ENCODE measurements at places on chromosomes 5 and 9.

DNA sequence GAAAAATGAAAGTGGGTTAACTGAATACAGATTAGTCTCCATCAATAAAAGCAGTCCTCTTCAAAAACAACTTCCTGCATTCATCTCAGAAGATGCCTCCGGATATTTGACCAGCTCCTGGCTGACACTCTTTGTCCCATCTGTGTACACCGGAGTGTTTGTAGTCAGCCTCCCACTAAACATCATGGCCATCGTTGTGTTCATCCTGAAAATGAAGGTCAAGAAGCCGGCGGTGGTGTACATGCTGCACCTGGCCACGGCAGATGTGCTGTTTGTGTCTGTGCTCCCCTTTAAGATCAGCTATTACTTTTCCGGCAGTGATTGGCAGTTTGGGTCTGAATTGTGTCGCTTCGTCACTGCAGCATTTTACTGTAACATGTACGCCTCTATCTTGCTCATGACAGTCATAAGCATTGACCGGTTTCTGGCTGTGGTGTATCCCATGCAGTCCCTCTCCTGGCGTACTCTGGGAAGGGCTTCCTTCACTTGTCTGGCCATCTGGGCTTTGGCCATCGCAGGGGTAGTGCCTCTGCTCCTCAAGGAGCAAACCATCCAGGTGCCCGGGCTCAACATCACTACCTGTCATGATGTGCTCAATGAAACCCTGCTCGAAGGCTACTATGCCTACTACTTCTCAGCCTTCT, 16.6 kb downstream of the F2R start:
- no peak for DNase-seq

GRCh38 chr9:137439158-137439714, 1.9 kb downstream of the ENTPD8 start:
- DNase-seq, result no peak

DNA sequence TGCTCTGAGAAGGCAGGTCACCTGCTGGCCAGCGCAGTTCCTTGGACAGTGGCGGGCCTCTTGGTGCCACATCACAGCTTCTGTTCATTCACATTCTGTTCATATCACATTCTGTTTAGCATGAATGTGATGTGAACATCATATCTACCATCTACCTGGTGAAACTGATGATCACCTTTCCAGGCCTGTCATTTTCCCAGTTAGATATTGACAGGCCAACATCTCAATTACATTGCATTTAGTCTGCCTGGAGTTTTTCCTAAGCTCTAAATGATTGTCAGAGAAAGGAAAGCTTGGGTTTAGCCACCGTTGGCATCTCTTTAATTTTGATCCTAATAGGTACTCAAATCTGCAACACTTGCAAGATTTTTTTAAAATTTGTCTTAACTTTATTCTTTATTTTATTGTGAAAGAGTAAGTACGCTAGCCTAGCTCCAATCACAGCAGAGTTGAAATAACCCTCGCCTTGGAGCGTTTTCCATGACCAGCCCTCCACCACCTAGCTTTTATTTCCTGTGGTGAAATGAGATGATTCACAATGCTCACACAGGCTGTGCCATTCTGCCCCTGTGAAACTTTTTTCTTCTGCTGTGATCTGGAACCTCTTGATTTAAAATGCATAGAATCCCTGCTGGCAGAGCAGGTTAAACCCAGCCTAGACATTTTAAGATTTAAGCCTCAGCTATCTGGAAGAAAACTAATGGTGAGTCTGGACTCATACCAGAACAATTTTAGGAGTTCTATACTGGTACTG, 225.0 kb downstream of the ESM1 start:
- no peak for DNase-seq

DNA sequence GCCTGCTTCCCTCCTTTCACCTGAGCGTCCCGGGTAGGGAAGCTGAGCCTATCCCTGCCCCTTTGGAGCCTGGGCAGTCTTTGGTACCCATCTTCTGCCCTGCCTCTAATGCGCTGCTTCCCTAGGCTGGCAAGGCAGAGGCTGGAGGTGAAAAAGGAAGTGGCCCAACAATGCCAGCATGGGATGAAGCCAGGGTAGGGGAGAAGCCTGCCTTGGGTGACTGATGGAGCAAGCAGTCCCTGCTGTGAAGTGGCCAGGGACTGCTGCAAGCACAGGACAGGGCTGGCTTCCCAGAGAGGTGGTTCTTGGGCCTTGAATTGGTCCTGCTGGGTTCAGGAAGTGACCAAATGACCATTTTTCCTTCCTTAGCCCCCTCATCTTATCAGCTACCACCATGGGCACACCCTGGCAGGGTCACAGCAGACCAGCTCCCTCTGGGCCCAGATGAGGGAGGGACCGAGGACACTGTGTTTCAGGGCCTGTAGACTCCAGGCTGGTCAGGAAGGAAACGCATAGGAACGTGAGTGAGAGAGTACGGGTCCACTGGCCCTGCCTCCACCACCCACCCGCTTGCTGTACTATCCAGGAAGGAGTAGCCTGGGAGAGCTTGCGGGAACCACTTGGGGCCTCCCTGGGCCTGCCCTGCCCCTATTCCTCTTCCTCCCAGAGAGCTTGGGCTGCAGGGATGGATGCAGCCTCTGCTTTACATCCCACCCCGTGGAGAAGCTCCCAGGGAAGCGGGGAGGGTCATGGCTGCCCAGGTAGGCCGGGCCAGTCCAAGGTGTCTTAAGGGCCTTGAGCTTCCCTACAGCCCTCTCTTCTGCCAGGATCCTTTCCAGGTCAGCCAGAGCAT, 102.6 kb downstream of the DAB2IP start:
- no peak for DNase-seq

DNA sequence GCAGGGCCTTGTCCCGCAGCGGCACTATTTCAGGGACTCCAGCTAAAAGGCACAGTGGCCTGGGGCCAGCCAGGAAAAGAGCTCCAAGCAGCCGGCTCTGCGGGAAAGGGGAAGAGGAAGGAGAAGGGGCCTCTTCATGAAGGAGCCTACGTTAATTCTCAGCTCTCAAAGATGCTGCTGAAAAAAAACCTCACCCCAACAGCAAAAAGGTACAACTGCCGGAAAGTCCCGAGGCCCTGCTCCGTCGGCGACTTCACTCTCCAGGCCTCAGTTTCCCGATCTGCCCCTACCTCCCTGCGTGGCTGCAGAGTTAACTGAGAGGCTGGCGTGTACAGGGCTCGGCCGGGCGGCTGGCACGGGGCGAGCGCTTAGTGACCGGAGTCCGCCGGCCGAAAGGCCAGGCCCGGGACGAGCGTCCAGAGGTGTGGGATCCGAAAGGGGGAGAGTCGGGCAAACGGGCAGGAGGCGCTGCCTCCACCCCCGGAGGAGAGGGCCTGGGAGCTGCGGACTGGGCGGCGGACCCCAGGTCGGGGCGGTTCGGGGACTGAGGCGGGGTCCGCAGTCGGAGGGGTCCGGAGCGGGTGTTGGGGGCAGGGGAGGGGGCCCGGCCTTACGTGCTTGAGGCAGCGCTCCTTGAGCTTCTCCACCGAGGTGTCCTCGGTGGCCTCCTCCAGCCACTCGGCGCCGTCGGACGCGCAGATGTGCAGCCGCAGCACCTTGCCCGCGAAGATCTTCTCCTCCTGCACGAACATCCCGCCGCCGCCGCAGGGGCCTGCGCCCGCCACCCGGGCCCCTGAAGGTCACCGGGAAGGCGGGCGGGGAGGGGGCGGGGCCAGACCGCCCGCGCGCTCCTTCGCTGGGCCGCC, 529 bp downstream of the UBAC1 start:
- peak; percentile 52 for DNase-seq

GRCh38 chr5:77144837-77145139, 57.7 kb upstream of the ZBED3 start:
- no peak for DNase-seq

- no peak for DNase-seq
Observed at GRCh38 chr5:92518318-92518904, 1062.6 kb downstream of the NR2F1-AS1 start.

- no peak for DNase-seq
Observed at GRCh38 chr9:137216188-137216965, 5.7 kb downstream of the RNF208 start.

DNA sequence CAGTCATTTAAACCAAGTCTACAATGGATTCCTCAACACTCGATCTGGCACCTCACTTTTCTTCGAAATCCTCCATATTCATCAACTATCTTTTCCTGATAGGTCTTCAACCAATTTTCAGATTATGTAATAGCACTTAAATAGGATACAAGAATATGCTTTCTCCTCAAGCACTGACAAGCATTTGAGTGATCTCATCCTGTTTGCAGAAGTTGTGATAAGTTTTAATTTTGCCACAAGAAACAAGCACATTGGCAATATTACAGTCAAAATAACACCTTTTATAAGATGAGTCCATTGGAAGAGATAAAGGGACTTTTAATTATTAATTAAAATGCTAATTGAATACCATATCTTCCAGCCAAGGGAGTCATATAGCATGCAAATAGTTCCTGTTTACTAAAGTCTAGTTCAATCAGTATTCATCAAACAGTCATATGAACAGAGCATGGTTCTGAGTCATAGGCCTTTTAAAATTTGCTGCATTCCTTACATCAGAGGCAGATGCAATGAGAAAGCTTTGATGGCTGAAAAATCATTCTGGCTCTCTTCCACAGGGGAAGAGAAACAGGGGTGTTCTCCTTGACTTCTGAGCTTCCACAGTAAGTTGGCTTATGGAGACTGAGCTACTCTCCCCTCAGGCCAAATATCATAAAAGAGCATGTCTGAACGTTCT, 32.7 kb upstream of the ZCCHC9 start:
- no peak for DNase-seq

DNA sequence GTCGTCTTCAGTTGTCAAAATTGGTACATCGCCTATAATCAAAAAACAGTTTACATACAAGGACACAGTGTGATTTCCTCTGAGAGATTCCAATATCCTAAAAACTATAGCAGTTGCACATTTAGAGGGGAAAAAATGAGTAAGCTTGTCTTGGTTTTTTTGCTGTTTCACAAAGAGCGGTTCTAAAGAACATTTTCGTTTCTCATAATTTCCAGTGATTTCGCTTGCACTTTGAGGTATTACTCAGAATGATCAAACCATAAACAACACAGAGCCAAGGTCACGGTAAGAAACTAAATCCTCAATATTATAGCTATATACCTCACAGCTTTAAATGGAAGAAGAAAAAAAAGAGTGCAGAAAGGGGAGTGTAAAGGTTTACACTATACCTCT, 861 bp downstream of the MTX3 start:
- no peak for DNase-seq

- no peak for DNase-seq
Observed at GRCh38 chr9:137449081-137449844, 8.1 kb upstream of the ENTPD8 start.

DNA sequence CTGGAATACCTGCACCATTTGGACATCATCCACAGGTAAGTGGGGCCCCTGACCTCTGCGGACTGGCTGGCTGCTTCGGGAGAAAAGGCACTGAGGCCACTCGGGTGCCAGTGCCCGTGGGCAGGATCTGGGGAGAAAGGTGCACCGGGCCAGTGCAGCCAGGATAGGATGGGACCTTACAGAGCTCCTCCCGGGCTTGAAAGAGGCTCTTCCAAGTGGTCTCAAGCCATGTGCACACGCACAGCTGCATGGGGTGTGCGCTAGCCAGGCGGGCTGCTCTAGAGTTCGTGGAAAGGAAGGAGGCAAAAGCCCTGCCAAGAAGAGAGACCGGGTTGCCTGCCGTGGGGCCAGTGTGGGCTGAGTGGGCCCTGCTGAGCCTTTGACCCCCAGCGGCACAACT, 13.4 kb downstream of the STKLD1 start:
- DNase-seq, result no peak

DNA sequence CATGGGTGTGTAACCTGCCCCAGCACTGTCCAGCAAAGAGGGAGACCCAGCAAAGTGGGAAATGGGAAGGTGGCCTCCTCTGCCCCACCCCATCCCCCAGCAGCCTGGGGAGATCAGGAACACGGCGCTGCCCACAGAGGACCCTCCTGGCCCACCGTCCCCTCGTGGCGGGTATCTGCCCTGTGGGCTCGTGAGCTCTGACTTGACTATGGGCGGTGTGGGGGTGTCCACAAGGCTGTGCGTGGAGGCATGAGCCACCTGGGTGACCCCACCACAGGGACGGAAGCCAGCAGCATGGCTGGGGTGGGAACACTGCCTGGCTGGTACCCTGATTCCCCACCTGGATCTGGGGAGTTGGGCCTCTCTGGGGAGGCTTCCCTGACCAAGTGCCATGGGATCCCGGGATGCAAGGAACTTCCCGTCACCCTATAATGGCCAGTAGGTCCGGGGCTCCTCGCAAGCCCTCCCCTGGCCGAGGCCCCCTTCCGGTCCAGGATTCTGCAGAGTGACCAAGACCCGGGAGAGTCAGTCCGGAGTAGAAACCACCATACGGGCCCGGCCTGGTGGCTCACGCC, 29.3 kb upstream of the SLC6A19 start:
- DNase-seq, result no peak

- peak; percentile 2 for DNase-seq
Observed at GRCh38 chr5:157918811-157919742, 60.1 kb upstream of the CLINT1 start.

DNA sequence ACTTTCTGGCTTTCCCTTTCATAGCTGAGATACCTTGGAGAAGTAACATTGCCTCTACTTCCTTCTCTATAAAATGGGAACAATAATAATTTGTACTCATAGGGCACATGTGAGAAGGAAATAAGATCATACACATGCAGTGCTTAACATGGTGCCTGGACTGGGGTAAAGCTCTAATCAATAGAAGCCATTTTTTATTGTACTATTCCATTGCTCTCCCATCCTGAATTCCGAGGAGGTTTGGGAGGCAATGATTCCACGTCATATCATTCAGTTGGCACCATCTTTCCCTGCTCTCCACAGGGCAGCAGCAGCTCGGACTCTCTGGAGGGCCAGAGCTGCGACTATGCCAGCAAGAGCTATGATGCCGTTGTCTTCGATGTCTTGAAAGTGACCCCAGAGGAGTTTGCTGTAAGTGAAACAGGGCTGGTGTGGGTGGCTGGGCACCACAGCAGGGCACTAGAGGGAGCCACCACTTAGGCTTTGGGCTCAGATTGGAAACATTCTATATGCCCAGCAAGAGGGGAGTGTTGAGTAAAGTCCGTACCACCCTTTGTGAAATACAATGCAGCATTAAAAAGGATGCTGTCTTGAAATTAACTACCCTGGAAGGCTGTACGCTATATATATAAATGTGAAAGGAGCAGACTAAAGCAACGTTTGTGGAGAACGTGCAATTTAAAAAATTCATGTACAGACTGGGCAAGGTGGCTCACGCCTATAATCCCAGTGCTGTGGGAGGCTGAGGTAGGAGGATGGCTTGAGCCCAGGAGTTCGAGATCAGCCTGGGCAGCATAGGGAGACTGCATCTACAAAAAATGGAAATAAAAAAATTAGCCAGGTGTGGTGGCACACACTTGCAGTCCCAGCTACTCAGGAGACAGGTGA, 51.2 kb downstream of the RALGPS1 start:
- no peak for DNase-seq

DNA sequence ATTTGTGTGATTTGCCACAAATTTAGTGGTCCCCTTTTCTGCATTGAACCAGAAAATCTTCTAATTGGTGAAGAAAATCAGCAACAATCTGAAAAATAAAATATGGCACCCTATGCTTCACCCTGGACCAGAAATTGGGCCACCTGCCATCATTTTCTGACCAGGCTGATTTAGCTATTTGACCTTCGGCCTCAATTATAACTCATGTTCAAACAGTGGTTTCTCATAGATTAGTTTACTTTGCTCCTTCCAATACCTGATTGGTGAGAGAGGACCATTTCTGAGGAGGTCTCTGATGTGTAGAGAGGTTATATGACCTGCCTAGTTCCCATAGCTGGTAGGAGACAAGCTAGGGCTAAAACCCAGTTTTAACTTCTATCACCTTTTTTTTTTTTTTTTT, 59.0 kb downstream of the PTTG1 start:
- no peak for DNase-seq

Data from CMK (cell line).